ENCODE measurements at places on chromosomes 5 and 9.

DNA sequence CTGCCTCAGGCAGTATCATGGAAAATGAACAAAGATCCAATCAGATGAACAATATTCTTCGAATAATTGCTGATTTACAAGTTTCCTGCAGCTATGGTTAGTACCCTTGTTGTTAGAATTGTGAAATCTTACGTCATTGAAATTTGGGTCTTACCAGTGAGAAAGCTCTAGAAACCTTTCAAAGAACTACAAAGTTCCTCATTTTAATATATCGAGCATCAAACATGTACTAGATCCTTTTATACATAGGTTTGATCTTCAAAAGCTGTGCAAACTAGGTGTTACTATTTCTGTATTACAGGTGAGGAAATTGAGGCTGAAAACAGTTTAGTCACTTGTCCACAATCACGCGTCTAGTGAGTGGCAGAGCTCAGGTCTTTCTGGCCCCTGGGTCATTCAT is 43.7 kb upstream of the ANGPTL2 start:
- DNase-seq, result no peak

GRCh38 chr5:159409801-159410200 is 79.5 kb upstream of the IL12B start:
- no peak for DNase-seq

DNA sequence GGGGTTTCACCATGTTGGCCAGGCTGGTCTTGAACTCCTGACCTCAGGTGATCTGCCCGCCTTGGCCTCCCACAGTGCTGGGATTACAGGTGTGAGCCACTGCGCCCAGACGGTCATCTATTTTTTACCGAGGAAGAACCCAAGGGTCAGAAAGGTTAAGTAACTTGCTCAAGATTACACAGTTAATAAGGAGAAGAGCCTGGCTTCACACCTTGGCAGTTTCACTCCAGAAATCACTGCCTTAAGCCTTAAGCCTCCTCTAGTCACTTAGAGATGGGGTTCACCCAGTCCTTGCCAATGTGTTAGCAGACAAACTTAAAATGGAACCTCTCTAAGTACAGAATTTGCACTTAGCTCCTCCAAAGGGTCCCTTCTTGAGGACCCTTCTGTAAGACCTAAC is 116.3 kb downstream of the PTTG1 start:
- no peak for DNase-seq

DNA sequence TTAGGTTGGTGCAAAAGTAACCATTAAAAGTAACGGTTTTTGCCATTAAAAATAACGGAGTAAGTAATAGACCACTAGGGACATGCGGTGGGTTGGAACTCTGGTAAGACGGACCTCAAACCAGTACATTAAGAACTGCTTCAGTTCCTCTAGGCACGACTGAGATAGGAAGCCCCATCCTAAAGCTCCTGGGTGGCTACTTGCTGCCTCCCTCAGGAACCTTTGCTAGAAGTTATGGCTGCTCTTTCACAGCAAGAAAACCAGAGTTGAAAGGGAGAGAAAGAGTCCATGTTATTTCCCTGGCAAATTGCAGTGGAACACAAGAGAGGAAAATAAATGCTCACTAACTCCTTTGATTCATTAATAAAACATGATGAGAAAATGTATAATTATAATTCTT is 47.6 kb downstream of the MCTP1 start:
- no peak for DNase-seq

DNA sequence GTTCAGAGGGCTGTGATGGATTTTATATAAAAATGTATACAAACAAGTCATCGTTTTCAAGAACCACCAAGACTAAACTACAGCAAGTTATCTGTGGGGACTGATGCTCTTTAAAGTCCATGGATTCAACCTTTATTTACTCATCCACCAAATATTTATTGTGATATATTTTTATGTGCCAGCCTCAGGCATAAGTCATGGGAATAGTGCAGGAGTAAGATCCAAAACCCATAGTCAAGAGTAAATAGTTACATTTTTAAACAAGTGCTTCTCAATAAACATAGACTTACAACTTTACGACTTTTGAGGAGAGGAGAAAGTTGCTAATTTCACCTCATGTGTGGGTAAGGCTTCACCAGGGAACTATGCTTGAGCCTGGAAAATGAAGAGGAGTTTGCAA is 24.6 kb downstream of the MACIR start:
- no peak for DNase-seq

DNA sequence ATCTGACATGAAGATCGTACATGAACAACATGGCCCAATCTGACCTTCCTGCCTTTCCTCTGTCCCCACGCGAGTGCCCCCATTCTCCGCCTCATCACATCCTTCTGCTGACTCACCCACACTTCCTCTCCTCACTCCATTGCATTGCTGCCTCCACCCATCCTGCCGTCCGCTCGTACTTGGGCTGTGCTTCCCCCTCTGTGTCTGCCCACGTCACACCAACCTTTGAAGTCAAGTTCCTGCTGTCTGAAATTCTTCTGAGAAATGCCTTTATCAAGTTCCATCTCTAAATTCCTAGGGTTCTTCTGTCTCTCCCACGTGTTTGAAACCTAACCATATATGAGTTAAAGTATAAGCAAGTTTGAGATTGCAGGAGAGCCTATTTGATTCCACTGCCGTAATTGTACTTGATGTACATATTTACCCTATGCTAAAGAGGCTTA is 18.0 kb upstream of the STARD4 start:
- DNase-seq, result no peak

DNA sequence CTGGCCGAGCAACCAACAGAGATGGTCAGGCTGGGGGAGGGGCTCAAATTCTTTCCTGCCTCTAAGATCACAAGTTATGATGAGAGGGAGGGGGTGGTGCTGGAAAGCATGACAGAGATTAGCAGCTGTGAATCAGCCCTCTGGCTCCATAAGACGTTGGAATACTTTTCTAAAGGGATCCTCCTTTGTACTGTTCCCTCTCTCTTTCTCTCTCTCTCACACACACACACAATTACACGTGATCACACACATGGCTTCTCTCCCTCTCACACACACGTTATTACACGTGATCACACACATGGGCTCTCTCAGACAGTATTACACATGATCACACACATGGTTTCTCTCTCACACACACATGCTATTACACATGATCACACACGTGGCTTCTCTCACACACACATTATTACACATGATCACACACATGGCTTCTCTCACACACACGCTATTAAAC is at the start of gene SLC45A2:
SLC45A2 (minus strand) TSS at position 23 of the 454 bp plus-strand sequence. CDS start 110 bp downstream, outside the sequence.
- no peak for DNase-seq

GRCh38 chr9:35797311-35798109 is 6.1 kb downstream of the NPR2 start:
- DNase-seq, result no peak
